Esophagus squamous epithelium (tissue), 5 donors: ENCODE measurements at places on chromosomes 11 and 22.

DNA sequence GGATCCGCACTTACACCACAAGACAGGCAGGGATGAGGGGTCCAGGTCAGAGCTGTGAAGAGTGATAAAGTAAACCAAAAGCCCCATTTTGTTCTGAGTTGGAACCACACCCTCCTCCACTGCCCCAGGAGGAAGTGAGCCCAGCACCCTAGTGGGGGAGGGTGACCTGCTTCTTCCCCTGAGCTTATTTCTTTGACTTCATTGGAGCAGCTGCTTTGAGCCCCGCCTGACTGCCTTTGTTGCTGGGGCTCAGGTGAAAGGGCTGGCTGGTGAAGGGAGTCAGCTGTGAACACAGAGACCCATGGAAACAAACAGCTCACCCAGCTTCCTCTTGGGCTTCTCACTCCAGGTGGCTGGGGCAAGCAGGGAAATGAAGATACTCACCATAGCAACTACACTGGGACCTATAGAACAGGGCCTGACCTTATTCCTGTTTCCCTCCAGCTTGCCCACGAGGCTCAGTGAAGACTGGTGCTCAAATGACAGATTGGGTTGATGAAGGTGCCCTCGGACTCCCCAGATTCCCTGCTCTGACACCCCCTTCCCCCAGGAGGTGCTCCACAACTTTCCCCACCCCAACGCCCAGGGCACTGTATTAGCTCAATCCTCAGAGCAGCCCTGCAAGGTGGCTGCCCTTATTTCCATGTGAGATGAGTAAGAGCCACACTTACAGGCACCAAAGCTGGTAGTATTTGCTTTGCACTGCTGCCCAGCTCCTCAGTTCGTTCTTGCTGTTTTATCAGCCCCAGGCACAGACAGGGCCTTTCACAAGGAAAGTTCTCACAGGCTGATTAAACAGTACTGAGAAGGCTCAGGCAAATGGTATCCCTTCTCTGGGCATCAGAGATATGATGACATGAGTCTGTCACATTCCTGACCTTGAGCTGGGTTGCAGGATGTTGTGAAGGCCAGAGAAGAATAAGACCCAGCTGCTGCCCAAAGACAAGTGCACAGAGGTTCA, 2.4 kb downstream of the UCP2 start:
- peak; percentile 24 for DNase-seq

DNA sequence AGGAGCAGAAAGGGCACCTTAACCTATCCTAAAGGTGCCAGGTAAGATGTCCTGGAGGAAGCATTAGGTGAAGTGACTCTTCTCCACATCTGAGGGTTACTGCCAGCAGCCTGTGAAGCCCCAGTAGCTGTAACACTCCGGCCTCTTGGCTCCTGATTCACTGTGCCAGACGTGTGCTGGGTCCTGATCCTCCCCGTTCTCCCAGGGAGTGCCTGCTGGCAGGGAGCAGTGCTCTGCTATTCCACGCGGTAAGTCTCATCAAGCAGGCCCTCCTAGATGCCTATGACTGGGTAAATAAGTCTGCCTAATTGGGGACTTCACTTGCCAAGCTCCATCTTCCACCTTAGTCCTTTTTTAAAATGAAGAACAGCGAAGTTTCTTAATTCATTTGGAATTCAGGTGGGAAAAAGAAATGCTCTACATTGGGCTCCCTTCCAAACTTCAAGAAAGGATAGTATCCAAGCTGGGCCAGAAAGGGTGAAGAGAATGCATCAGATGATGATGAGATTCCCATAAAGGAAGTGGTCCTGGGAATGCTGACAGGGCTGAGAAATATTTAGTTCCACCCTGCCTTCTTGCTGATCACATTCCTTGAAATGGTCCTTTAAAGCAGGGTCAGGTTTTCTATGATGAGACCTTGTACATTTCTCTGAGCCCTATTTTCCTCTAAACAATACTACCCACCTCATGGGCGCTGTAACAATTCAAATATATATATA, 188.0 kb downstream of the MAML2 start:
- no peak for DNase-seq

DNA sequence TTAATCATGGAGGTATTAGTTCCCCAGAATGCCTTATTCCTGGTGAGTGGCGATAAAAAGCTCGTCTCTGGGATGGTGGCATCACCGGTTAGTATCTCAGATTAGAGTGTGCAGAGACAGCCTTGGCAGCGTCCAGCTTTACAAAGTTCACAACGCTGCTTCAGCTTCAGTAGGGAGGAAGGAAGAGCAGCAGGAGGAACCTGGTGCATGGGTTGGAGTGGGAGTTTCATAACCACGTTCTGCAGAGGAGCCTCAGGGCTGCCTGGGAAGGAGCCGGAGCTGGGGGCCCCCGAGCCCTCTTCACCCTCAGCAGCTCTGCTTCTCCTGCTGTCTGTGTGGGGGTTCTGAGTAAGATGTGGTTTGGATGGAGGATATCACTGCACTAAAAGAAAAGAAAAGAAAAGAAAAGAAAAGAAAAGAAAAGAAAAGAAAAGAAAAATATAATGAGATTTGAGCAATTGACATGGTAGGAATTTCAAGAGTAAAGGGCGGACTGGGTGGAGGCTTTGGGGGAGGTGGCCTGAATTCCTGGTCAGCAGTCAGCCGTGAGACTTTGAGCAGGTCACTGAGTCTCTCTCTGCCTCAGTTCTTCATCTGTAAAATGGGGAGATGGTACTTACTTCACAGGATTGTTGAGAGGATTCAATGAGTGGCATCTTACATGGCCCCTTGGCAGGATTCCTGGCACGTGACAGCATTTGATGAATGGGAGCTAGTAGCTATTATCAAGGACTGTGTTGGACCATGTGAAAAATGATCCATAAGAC, 6.5 kb downstream of the ASPHD2 start:
- DNase-seq, result no peak

DNA sequence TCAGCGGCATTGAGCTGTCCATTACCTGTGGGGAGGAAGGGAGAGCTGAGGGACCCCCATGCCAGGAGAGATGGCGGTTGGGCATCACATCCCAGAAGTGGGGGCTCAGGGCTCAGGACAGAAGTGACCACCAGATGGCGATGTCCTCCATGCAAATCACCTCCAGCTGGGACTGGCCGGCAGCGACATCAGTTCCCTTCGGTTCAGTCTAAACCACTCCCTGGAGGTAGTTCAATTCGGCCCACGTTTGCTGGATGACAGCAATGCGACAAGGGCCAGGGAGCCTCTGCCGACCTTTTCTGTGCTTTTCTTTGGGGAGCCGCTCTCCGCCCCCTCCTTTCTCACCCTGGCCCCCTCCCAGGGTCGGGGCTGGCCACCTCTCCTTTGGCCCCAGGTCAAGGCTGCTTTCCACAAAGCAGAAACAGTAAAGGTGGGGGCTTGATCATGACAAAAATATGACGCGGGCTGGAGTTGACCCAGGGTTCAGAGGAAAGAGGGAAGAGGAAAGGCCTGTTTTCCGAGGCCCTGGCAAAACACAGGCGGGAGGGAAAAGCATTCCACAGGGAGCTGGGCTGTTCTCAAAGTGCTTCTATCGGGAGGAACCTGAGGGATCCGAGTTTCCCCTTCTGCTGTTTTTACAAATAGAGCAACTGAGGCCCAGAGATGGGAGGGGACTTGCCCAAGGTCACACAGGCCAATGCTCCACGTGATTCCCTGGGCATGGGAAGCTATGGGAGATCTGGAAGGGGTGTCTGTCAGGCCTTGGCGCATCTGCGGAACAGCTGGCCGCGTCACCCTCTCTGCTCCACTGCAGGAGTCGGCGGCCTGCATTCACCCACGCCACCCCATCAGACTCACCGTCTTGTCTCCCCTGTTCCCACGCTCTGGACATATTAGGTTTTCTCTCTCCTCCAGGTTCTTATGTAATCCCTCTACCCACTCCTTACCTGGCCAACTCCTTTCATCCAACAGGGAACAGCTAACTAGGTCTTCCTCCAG, 54.7 kb downstream of the FBXO7 start:
- DNase-seq, result no peak

DNA sequence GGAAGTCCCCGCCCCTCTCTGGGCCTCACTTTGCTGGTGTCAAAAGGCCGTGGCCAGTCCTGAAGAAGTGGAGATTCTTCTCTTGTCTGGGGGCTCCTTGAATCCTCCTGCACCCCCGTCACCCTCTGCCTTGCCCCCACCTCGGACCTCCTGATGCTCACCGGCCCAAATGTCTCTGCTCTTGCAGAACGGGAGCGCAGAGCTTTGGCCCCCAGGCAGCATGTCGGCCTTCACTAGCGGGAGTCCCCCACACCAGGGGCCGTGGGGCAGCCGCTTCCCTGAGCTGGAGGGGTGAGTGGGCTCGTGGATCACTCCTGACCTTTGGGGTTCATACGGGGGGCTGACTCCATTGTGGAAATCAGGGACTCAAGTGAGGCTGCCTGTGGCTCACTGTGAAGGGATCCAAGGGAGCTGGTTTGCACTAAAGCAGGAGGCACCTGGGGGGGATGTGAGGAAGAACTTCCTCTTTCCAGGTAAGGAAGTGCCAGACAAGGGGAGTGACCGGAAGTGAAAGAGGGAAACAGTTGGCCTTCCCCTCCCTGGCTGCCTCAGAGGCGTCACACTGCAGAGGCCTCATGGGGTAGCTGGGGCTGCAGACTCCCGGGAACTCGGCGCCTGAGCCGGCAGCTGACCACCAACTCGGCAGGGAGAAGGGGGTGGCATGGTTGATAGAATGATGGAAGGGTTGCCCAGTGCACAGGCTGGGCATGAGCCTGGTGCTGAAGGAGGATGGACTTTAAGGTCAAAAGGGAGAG, 23.1 kb downstream of the CSF2RB start:
- DNase-seq, result no peak

- no peak for DNase-seq
Measured at GRCh38 chr22:30637701-30638114, 2.1 kb downstream of the SLC35E4 start.

DNA sequence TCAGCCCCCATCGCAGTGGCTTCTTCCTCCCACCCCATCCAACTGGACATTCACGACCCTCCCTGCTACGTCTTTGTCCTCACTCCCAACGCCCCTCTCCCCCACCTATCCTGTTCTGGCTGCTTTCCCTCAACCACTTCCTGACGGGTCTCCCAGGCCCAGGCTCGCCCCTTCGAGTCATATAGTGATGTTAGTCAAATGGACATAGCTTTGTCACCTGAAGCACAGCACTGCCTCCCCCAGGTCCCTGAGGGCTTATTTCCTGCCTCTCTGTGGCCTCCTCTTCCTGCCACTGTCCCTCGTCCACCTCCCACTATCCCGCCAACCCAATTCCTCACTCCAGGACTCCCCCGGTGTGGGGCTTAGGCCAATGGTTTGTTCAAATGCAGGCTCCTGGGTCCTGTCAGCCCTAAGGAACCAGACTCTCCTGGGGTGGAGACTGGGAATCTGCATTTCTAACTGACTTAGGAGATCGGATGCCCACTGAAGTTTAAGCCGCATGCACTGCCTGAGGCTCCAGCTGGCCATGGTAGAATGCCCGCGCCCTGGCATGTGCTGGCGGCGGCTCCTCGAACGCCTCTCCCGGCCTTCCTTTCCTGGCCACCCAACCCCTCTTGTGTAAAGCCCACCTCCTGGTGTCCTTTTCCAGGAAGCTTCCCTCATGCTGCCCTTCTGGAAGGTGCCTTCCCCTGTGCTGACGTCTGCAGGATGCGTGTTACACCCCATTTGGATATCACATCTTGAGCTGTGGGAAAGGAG, 18.3 kb downstream of the SUN2 start:
- no peak for DNase-seq

DNA sequence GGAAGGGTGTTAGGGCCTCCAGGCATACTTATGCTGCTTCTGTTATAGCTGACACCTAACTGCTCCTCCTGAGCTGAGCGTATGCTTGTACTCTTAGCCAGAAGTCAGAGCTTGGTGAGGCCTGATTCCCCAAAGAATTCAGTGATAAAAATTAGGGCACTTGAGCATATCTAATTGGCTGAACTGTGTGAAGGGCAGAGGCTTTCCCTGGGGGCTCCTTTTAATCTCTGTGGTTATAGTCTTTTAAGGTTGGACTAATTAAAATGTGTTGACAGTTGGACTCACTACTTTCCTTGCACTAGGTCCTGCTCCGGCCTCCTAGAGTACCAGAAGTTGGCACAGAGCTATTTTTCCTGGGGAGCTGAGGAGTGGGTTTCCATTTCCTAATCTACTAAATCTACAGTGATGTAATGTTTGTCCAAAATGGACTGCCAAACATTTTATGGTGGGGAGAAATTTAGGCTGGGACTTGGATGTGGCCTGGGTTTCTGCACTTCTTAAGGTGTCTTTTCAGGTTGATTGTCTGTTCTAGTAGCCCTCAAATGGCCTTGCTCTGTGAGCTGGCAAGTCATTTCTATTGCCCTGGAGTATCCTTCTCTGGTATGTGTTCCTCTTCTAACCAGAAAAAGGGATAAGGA, 18.4 kb downstream of the STIM1 start:
- no peak for DNase-seq

DNA sequence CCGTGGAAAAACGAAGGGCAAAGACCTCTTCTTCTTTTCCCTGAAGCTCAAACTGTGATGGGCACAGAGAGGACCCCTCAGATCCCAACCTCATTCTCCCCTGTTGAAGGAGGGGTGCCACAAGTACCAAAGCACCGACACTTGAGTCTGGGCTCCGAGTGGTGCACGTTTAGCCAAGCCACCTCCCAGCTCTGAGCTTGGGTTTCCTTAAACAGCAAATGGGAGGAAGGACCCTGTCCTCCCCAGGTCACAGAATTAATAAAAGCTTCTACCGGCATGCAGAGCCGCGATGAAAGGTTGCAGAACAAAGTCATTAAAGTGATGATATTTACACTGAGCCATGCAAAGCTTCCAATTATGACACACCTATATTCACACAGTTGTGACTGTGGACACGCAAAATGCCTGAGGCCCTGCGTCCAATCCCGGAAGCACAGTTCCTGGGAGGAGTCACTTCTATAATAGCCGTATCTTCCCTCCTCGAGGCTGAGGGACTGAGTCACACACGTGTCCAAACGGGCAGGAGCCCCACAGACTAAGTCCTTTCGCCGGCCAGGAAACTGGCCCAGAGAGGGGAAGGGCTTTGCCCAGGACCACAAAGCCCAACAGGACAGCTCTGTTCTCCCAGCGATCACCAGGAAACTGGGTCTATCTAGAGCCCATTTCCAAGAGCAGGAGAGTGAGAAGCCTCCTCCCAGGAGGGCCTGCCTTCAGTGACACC, 922 bp upstream of the CSNK1E start:
- DNase-seq, result peak; percentile 26
